ENCODE measurements at places on chromosomes 7 and 10.

DNA sequence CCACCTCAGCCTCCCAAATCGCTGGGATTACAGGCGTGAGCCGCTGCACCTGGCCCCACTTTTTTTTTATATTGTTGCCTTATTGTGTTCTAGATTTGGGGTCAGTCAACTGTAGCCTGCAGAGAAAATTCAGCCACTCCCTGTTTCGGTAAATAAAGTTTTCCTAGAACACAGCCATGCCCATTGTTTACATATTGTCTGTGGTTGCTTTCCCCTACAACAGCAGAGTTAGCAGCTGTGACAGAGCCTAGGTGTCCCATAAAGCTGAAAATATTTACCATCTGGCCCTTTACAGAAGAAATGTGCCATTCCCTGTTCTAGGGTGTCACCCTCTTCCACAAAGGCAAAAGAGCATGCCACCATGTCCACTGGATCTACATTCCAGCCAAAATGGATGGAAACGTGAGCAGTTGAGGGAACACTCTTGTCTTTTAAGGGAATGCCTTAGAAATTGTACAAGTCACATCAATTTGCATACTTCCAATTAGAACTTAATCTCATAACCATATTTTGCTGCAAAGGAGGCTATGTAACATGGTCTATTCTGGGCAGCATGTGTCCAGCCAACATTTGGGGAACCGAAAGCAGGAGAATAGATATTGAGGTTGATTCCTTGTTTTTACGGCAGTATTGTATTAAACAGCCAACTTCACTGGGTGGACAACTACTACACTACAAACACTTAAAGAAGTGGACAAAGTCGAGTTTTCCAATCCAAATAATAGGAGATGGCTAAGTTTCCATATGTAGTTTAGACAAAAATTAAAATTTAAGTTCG is 11.0 kb upstream of the BLVRA start:
- DNase-seq: no peak

- DNase-seq: no peak
Observed at GRCh38 chr7:5672468-5672867, 109.0 kb downstream of the RNF216 start.

DNA sequence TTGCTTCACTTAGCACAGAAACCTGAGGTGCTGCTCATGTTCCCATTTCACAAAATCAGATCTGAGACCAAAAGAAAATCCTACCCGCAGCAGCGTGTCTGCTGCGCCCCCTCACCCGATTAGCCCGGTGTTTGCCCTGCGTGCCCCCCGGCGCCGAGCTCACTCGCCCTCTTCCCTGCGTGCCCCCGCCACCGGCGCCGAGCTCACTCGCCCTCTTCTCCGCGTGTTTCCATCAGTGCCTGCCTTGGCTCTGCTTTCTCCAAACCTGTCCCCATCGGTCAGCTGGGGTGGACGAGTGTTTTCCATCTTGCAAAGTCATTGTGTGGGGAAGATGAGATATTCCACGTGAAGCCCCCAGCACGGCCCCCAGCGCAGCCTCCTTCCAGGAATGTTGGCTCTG is 225.3 kb upstream of the PITRM1 start:
- no peak for DNase-seq

- no peak for DNase-seq
Observed at GRCh38 chr7:121697731-121698316, 175.1 kb upstream of the PTPRZ1 start.

DNA sequence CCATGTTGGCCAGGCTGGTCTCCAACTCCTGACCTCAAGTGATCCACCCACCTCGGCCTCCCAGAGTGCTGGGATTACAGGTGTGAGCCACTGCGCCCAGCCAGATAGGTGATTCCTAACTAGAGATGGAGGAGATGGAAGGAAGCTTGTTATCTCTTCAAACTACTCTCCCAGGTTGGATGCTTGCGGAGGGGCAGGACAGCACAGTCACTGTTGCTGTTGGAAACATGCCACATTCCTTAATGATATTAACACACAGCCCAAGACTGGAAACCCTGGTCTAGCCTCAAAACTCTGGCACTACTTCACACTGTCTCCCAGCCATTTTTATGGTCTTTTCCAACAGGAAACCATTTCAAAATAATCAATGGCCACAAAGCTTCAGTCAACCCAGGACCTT is 468.8 kb upstream of the NRP1 start:
- DNase-seq: no peak

- DNase-seq: peak; percentile 69
Observed at GRCh38 chr10:80046629-80047441, 31.6 kb upstream of the TMEM254 start.

- no peak for DNase-seq
Observed at GRCh38 chr7:102064361-102065025, 222.2 kb upstream of the SH2B2 start.

- DNase-seq: no peak
Observed at GRCh38 chr7:94223375-94224084, 171.2 kb upstream of the COL1A2 start.

Data from T-cell (primary cell).